ENCODE measurements at places on chromosomes 7 and 10.

DNA sequence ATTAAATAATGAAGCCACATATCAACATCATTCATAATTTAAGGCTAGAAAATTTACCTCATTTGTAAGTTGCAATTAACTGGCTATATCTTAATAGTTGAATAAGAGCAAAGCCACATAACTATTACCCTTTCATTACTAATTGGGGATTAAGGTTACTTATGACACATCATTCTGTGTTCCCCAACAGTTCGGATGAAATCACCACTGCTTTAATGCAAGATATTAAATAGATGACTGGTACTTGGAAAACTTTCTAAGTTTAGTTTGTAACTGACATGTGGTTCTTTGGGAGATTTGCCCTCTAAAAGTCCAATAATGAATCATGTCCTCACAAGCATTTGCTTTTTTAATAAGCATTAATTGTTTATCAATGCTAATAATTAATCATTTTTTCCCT, 109.1 kb downstream of the MTERF1 start:
- no peak for DNase-seq

DNA sequence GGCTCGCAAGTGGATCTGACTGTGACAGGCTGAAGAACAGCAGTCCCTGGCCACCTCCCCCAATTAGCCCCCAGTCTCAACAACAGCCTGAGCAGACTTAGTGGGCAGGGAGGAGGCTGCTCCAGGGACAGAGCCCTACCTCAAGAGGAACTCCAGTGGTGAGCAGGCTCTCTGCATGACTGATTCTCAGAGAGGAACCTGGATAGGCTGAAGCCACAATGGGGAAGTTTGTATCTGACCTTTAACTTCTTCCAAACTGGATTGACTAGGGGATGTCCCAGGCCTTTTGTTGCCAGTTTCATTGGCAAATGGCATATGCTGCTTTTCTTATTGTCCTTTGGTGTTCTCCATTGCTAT, 93.0 kb downstream of the ARHGAP22 start:
- DNase-seq = no peak

GRCh38 chr10:60952067-60952845, 8.3 kb upstream of the RHOBTB1 start:
- DNase-seq = no peak

DNA sequence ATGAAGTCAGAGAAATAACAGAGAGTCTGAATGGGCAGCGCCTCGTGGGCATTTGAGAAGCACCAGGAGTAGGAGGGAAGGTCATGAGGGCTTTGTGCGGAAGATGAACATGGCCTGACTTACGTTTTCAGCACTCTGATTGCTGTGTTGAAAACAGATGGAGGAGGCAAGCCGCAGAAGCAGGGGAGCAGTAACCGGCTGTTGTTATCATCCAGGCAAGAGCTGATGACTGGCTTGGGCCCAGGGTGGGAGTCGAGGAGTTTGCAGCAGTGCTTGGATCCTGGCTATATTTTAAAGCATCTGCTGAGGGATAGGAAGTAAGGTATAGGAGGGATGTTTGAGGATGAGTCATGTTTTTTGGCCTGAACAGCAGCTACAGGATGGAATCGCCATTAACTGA, 12.7 kb upstream of the PDLIM1 start:
- no peak for DNase-seq

DNA sequence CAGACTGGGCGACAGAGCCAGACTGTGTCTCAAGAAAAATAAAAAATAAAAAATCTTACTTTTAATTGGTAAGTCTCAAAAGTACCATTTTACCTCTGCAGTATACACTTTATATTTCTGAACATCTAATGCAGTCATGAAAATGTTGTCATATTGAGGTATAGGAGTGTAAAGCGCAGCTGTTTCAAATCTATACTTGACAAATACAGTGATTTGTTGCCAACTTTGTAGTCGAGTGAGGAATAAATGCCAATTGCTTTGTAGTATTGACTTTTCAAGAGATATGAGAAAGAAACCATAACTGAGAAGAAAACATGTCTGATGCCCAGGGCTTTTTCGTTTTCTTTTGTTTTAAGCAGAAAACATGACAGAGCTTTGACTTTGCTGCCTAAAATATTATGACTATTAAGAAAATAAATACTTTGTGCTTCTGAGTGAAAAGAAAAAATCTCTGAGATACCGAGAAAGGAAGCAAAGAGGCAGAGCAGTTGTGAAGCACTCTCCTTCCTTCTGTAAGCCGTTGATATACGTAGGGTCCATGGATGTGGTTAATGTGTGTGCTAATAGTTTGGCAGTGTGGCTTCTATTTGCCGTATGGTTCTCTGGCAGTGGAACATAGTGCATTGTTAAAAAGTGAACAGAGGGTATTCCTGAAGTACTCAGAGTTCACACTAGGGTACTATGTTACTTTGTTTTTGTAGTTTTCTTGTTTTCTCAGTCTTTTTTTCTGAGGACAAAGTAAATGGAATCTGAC, 38.2 kb downstream of the AVL9 start:
- no peak for DNase-seq

DNA sequence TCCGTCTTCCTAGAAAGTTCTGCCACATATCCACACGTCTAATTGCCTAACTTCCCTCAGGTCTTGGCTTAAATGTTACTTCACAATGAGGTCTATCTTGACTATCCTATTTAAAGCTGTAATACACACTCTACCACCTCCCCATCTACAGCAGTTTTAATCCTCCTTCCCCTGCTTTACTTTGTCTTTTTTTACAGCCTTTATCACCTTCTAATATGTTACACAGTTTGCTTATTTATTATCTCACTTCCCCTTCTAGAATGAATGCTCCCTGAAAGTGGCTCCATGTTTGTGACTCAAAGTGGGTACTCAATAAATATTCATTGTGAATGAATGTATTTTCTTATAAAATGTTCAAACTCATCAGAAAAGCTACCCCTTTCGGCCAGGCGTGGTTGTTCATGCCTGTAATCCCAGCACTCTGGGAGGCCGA, 13.6 kb upstream of the MICU1 start:
- no peak for DNase-seq

DNA sequence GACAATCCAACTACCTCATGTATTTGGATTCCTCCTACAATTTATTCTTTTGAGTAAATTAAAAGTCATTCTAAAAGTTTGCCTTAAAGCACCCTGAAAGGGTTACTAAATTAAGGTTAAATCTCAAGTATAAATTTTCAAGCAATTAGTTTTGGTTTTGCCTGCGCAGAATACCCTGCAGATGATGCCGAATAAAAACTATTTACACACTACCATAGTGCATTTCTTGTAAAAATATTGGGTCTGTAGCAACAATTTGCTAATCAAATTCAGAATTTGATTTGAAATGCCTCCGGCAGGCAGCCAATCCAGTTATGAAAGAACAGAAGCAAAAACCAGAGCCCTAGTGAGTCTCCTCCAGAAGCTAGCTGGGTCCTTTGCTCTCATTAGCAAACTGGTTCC, 122.2 kb downstream of the TWIST1 start:
- DNase-seq = no peak

GRCh38 chr7:149209518-149210269, 14.3 kb downstream of the ZNF282 start:
- peak; percentile 19 for DNase-seq

DNA sequence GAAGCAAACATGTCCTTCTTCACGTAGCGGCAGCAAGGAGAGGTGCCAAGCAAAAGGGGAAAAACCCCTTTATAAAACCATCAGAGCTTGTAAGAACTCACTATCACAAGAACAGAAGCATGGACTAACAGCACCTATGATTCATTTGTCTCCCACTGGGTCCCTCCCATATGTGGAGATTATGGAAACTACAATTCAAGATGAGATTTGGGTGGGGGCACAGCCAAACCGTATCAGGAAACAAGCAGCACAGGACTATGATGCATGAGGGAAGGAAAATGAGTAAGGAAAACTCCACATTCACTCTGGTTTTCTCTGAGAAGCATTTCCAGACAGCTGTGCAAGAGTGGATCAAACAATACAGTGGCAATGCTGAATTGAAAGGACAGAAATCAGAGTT, 81.6 kb downstream of the RSU1 start:
- no peak for DNase-seq

GRCh38 chr7:158375034-158375433, 212.6 kb downstream of the PTPRN2 start:
- no peak for DNase-seq

DNA sequence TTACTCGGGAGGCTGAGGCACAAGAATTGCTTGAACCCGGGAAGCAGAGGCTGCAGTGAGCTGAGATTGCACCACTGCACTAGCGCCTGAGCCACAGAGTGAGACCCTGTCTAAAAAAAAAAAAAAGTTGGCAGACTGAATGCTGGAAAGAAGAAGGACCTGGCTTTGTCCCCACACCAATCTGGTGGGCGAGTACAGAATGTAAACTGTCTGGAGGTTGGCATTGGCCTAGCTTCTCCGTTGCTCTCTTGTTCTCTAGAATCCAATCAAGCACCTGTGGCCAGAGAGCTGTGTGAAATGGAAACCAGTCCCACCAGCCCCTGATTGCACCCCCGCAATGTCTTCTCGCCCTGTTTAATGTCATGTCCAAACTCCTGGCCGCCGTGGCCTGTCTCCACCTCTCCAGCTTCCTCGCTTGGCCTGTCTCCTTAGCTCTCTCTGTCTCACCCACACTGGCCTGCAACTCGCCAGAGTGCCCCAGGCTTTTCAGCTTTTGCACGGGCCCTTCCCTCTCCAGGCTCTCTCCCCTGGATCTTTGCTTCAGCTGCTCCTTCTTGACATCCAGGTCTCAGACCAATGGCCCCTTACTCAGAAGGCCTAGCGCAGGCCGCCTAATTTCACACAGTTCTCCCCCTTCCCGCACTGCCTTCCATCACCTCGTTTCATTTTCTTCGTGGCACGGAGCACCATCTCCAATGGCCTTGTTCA, 670 bp upstream of the AGK start:
- DNase-seq = peak; percentile 5

DNA sequence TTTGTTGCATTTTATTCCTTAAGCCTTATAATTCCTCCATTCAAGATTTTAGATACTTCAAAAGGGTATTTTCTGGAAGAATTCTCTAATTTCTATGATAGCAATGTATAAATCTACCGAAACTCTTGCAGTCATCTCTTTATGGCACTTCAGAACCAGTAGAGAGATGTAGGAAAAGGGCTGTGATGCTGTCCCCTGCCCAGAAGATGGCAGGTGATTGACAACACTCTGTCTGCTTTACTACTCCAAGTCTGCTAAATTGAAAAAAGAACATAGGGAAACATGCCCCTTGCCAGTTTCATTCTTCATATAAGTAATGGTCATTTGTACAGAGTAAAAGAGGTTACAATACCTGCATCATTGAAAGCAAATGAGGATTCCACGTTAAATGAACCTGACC, 5.1 kb downstream of the TCTN3 start:
- no peak for DNase-seq

DNA sequence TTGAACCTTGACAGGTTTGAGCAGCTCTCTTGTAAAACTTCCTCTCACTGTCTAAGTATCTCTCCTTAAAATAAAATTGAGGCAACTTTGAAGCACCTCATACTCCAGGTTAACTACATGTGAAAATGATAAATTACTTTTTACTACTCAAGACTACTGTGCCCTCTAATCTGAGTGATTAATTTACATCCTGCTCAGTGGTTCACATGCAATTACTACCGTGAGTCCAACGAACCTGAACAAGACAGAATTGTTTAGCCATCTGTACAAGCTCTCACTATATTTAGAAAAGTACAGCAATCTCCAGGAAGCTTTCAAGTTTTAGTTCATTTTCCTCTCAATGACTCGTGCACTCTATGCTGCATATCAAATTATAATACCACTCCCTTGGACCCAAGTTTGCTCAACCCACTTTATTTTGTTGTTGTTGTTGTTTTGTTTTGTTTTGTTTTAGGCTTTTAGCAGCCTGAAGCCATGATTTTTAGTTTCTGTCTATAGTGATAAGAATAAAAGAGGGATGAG, 21.2 kb downstream of the PDE1C start:
- DNase-seq = no peak

- DNase-seq = no peak
These were observed 63.0 kb downstream of the GRID1 start for GRCh38 chr10:86303626-86304025.

- DNase-seq = peak; percentile 71
These were observed 2.2 kb downstream of the GNB2 start for GRCh38 chr7:100675581-100676350.

DNA sequence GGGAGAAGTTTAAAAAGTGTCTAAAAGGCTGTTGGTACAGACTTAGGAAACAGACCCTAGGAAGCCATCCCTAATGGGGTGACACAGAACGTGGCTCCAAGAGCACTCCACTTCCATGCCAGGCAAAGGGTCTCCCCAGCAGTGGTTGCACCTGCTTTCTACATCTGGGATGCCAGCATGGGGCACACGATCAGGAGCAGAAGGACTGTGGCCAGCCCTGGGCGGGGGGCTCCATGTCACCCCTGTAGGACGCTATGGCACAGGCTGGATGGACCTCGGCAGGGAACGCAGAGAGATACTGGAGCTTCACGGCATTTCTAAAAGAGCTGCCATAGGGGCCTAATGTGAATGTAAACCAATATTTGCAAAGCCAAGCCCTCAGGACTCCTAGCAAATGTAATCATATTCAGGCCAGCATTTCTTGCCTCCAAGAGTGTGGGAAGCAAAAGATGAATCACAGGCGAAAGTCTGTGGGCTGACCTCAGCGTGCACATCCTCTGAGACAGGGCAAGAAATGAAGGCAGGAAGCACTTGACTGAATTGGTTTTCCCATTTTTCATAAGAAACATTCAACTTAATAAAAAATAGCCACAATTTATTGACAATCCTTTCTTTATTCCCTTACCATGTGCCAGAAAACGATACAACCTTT, 93.9 kb downstream of the ATXN7L1 start:
- DNase-seq = peak; percentile 13

- no peak for DNase-seq
These were observed 406.4 kb upstream of the ETV1 start for GRCh38 chr7:14395860-14396259.

DNA sequence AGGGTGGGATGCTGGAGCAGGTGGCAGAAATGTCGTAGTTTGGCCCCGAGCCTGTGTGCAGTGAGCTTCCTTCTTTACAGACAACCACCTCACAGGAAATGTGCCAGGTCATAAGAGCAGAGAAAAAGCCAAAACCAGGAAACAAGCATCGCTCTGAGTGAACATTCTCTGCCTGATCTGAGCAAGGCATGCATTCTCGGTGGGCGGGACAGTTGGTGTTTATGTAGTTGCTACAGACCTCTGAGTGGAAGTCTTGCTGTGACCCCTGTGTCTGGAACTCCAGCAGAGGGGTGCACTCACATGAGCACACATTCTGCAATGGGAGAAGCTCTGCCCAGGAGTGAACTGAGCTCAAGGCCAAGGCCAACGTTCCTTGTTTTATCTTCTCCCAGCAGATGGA, 230.1 kb downstream of the TCERG1L start:
- DNase-seq = no peak

DNA sequence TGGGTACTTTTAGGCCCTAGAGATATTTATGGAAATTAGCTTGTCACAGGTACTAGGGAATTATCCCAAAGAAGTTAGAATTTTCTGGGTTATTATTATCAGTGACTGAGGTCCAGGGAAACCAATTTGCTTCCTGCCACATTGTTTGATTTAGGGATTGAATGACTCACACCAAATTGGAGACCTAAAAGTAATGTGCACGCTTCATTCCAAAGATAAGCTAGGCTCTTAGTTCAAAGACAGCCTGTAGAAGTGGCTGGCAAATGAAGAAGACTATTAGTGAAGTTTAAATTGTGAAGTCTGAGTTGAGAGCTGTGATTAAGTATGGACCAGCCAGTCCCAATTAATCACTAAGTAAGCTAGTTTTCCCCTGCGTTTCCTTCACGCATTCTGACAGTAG, 188.1 kb upstream of the MYO3A start:
- DNase-seq = no peak

- no peak for DNase-seq
These were observed 200.6 kb upstream of the COBL start for GRCh38 chr7:51517187-51517586.

GRCh38 chr10:1648648-1649047, 88.7 kb downstream of the ADARB2 start:
- no peak for DNase-seq

GRCh38 chr7:123865517-123866117, 20.6 kb downstream of the HYAL4 start:
- DNase-seq = peak; percentile 78

All from tibial nerve (tissue), 4 donors.